Ascending aorta (tissue), 2 donors: ENCODE measurements at places on chromosomes 11 and 22.

DNA sequence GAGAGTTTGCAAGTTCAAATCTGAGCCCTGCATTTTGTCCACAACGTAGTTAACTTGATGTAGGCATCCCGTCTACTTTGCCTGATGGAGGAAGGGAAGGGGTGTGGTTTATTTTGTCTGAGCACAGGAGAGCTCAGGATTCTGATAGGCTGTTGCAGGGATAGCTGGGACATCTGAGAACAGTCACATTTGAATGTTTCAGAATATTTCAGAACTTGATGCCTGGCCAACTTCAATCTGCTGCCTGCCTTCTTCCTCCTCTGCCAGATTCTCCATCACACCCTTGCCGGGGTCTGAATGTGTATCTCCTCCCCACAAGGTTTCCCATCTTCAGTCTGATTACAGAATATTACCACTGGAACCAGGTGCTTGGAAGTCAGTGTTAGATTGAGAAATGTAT lies 51.6 kb downstream of the NTM start:
- DNase-seq: no peak

DNA sequence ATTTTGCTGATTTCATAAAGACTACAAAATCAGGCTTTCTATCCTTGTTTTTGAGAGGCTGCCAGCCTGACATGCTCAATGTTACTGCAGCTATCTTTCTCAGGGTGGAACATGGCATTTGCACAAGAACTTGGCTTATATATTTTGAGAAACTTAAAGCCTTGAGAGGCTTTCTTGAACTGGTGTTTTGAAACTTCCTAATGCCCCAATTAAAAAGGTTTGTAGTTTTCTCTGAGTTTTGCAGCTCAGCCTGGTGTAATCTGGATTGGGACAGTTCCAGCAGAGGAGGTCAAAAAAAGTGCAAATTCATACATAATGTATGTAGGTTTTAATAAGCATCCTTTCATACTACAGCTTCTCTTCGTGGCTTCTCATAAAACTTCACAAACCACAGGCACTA lies 223.4 kb downstream of the FAM76B start:
- DNase-seq: no peak

DNA sequence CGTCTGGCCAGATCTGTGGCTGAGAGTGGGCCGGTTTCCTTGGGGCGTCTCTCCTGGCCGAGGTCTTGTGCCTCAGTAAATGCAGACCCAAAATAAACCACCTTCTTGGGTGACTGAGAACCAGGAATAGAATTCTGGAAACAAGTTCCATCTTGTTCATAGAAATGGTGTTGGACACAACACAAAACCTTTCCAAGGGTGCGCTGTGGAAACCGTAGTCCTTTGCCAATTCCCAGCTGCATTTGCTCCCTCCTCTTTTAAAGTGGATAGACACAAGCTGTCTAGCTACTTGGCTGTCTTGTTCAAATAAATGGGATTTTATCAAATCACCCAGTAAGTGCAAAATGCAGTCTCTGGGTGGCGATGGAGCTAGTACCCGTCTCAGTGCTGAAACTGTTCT lies 300.2 kb downstream of the SHANK2 start:
- no peak for DNase-seq

GRCh38 chr11:29900382-29900781 lies 116.4 kb downstream of the KCNA4 start:
- no peak for DNase-seq

GRCh38 chr11:91174734-91175133 lies 951.9 kb upstream of the CHORDC1 start:
- no peak for DNase-seq

GRCh38 chr11:71482746-71483364 lies 29.9 kb downstream of the NADSYN1 start:
- DNase-seq: no peak
